Stimulated activated CD4-positive, alpha-beta T cell treated with anti-CD3 and anti-CD28 coated beads, Interleukin-1b, Interleukin-23, amount 100 ng/mL, for 1 hour (primary cell): ENCODE measurements at places on chromosomes 1 and 21.

GRCh38 chr21:27213303-27213702 is 246.4 kb upstream of the ADAMTS5 start:
- DNase-seq, result no peak

- no peak for DNase-seq
Measured at GRCh38 chr1:157302724-157303123, 164.5 kb upstream of the ETV3 start.

DNA sequence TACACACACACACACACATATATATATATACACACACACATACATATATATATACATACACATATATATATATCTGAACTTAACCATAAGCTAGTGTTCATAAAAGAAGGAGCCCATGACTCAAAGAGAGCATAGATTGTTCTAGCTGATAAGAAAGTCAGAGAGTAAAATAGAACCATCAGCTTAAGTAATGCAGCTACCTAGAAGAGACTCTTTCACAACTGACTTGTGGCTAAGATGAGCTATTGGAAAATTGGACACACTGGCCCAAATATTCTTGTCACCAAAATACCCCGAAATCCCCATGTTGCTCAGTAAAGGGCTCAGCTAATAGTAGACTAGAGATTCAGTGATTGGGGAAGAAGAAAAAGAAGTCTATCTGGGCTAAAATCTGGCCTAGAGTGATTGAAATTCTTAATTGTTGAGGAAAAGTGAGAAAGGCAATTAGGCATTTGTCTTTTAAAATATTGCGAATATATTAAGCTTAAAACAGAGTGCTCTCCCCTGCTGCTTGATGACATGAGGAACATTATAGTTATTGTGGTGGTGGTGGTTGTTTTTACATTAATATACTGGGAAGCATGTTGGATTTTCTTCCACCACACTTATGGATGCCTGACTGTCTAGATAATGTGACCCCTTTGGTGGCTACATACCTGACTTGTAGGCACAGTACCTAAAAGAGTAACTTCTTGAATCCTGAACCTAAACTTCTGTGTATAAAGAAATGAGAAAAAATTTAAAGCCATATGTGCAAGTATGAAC is 6.3 kb downstream of the SLAMF1 start:
- no peak for DNase-seq

DNA sequence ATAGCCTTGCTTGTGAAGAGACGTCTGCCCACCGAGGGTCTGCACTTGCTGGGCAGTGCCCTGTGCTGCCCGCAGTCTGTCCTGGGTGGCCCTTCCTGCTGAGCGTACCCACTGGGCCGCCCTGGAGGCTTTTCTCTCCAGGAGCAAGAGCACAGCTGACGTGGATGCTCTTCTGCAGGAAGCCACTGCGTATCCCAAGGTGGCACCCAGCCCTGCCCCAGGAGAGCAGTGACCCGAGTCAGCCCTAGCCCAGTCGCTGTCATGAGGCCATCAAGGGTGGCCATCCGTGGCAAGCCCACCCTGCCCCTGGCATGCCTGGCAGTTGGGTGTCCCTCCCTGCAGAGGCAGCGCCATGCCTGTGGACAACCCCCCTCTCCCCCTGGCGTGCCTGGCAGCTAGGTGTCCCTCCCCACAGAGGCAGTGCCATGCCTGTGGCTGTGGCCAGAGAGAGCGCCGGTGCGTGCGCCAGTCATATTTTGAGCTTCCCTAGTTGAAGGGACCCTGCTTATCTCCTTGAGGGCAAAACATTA is 51.3 kb upstream of the COL6A1 start:
- no peak for DNase-seq

DNA sequence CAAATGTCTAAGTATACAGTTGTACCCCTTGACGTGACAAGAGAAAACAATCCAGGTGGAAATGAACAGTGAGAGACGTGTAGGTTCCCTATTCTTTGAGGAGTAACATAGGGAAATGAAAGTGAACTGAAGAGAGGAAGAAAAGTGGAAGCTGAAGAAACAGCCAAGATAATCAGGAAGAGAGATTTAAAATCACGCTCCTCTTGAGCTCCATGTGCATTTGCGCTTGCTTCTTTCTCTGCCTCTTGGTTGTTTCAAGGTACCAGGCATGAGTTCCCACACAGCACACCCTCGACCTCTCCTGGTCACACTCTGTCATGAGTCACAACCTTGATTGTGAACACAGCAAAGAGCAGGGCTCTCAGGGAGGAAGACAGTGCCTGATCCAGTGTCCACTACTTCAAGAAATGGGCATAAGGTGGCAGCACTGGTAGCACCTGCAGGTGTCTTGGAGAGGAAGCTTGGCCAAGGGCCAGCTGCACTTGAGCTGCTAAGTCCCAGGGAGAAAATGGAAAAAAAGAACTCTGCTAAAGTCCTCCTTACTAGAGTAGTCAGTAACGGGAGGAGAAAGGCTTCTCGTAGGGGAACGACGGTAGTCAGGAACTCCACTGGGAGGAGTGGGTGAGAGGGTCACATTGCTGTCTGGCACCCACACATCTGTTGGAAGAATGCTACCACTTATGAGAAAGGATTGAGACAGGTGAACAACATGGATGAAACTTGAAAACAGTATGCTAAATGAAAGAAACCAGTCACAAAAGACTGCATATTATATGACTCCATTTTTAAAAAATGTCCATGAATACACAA is 18.3 kb upstream of the ARID1A start:
- DNase-seq, result no peak

DNA sequence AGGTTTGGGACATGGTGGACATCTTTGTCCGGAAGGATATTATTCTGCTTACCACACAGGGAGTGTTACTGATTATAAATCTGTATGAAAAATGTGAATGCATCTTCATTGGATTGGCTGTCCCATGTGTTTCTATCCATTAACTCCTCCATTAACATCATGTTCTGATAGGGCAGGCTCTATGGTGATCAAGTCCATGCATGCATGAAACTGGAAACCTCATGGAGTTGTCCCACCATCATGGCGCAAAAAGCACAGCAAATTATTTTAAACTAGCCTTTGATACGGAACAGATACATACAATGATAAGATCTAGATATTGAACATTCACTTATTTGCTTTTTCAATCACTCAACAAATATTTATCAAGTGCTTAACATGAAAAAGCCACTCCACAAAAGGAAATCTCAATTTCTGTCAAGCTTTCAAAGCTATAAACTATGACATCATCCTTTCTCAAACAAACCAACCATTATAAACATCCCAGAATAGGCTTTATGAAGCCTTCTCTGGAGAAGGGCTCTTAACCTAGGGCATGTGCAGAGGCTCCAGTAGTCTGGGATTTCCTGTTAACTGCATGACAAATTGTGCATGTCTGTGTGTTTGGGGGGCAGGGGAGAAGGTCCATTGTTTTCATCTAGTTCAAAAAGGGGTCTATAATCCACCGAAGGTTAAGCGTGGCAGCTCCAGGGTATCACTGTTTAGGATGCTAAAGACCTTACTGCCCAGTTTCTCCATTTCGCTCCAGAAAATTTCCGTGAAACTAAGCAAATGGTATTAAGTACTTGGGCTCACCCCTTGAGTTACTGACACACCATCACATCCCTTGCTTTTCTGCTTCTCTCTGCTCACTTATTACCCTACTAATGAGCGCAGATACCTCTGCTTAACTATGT is 46.1 kb downstream of the ADAMTS1 start:
- no peak for DNase-seq

GRCh38 chr1:223216074-223216473 is 73.0 kb upstream of the TLR5 start:
- DNase-seq, result no peak

DNA sequence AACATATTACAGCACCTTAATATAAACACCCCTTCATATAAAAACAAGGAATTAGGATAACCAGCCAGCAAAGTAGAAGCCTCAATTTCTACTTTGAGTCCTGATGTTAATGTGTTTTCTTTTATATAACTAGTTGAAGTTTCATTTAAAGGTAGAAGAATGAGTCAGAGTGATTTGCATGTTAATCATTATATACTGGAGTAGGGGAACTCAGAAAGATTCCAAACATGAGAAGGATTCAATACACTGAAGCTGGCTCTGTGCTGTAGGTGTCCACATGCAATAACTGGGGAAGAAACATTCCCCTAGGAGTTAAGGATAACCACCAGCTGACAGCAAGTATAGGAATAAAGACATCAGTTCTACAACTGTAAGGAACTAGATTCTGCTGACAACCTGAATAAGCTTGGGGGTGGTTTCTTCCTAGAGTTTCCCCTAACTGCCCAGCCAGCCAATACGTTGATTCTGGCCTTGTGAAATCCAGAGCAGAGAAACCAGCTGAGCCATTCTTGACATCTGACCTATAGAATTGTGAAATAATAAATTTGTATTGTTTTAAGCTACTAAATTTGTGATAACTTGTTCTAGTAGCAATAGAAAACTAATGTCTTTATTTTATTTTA is 33.4 kb upstream of the RNPC3 start:
- no peak for DNase-seq

GRCh38 chr1:76408303-76408702 is 333.8 kb downstream of the ST6GALNAC3 start:
- no peak for DNase-seq

GRCh38 chr1:112805155-112805853 is 90.2 kb upstream of the PPM1J start:
- DNase-seq, result no peak
